Ovary (tissue), 10 donors: ENCODE measurements at places on chromosomes 4 and X.

- no peak overlapping the region for H3K27ac ChIP-seq
- no peak overlapping the region for H3K4me3 ChIP-seq
- H3K27me3 ChIP-seq = no peaks in the 10 kb centered on the region
- no peaks in the 10 kb centered on the region for H3K36me3 ChIP-seq
These were observed 42.1 kb upstream of the ANKRD50 start for GRCh38 chr4:124754681-124755080.

- no peak overlapping the region for H3K4me3 ChIP-seq
- peaks cover 1% of the 10 kb centered on the region for H3K4me1 ChIP-seq
- DNase-seq = no peak
- no peaks in the 10 kb centered on the region for H3K27me3 ChIP-seq
- H3K27ac ChIP-seq = no peak overlapping the region
These were observed 102.6 kb upstream of the SCML1 start for GRCh38 chrX:17634542-17635207.

GRCh38 chr4:15755321-15756155, 22.6 kb upstream of the CD38 start:
- DNase-seq = no peak
- no peaks in the 10 kb centered on the region for H3K36me3 ChIP-seq
- H3K4me1 ChIP-seq = no peaks in the 10 kb centered on the region
- no peak overlapping the region for H3K4me3 ChIP-seq
- H3K27me3 ChIP-seq = no peaks in the 10 kb centered on the region

- H3K27me3 ChIP-seq = no peaks in the 10 kb centered on the region
- no peaks in the 10 kb centered on the region for H3K4me1 ChIP-seq
These were observed 317.1 kb upstream of the GALNT7 start for GRCh38 chr4:172851534-172851933.
